ENCODE measurements at places on chromosomes 3 and 15.

GRCh38 chr3:64717872-64718613, 30.2 kb upstream of the ADAMTS9 start:
- no peak for DNase-seq

DNA sequence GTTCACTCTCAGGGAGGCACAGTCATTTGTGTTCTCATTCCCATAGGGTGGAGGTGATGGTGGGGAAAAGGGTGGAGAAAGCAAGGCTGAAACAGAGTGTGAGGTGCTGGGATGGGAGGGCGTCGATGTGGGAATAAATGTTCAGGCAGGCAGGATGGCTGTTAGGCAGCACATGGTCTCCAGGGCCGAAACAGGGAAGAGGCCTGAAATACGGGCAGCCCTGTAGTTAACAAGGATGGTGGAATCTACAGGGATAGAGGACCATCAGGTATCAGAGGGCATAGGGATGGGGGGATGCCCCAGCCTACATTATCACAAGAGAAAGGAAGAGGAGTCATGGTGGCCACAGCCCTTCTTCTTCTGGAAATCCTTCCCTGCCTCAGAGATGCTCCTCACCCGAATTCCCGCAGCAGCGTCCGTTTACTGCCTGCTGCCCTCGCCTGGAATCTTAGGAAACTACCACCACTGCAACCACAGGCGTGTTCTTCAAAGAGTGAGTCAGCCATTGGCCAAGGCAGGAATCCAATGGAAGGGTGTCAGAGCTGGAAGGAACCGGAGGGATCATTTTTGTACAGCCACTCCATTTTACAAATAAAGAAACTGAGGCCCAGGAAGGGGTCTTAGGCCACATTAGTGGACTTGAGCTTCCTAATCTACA, 49.7 kb upstream of the POMGNT2 start:
- DNase-seq = no peak

DNA sequence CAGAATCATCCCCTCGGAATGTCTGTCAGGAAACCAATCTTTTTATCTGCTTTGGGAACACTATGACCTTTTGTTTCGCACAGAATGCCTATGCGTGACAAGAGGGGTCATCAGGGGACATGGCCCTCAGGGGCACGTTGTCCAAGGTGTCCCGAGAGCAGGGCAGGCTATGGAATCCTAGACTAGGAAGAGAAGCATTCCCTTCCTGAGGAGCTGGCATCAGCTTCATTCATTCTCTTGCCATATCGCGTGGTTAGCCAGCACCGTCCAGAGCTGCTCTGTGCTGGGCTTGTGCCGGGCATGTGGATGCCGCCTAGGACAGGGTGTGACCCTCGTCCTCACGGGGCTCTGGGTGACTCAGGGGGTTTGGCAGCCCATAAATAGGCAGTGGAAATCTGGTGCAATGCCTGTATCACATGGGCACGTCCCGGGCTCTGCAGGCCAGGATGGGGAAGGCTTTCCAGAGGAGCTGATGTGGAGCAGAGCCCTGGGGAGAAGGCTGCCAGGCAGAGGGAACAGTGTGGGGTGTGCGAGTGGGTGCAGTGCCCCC, 117.8 kb downstream of the TMEM266 start:
- no peak for DNase-seq

GRCh38 chr3:173789530-173790162, 392.1 kb downstream of the NLGN1 start:
- DNase-seq = no peak

DNA sequence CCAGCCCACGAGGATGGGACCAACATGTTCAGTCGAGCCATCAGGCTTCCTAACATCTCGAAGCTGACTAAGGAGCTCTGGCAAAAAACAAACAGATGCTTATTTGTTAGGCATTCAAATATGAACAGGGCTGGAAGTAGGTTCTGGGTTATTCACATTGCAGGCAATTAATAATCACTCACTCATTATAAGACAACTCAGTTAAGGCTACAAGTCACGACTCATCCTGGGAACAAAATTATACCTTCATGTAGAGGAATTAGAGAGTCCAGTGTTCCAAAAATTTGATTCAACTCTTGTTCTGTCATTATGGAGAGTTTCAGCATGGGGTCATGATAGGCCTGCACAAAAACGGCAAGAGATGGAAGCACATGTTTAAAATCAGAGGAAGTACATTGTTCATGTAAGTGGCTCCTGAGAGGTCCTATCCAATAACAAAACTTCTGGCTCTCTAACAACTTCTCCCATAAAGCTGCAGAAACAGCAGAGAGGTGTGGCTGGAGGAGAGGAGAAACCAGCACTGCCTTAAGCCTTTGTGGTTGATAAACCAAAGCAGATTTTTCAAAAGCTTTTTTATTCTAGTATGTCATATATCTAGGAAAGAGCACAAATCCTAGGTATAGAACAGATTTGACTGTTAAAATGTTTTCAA, 50.6 kb downstream of the ARHGEF3 start:
- DNase-seq = no peak

Data from CD4-positive, alpha-beta T cell treated with Interleukin-15 for 1 hour (primary cell).